Stomach (tissue), 19 donors: ENCODE measurements at places on chromosomes 13 and 19. TPM values are rescaled to one million over a fixed set of nuclear protein-coding genes. Genes with fewer than 3 reads are reported as not detected.

CGB3 gene
- total RNA-seq: not detected

HPN gene
- total RNA-seq: 15.2 TPM

SLC25A41 gene
- total RNA-seq: 4.9 TPM

PALM gene
- total RNA-seq: 12.6 TPM

SERTM1 gene
- 0.87 TPM for total RNA-seq

TEAD2 gene
- total RNA-seq: 18.3 TPM

LINGO3 gene
- total RNA-seq: not detected

DNA sequence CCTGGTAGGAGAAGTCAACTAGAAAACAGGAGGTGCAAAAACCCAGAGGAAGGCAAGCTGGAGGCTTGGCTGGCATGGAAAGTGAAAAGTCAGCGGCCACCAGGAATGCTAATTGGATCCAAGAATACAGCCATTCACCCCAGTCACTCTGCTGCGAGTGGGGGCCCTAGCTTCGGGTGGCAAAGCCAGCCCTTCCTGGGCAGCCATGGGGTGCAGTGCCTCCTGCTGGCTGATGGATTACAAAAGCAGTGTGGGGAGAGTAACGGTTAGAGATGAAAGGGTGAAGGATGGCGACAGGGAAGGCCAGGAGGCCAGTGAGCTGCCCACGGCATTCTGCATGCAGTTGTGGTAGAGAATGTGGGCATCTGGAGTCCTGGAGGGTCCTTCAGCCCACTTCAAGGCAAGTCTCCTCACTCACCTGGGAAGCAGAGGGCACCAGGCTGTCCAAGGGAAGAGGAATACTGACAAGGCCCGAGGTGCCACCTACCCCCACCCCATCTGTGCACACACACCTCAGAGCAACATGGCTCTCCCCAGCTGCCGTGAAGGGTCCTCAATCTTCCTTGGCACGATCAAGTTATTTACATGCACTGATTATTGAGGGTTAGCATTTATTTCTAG is 20.3 kb upstream of the EPHX3 start:
- no peak for DNase-seq

GRCh38 chr19:33578697-33579096 is 43.1 kb upstream of the CHST8 start:
- no peak for DNase-seq

- DNase-seq: no peak
Measured at GRCh38 chr19:15249972-15250639, 17.9 kb upstream of the EPHX3 start.

GRCh38 chr13:32092496-32092895 is 60.9 kb downstream of the FRY start:
- no peak for DNase-seq

DNA sequence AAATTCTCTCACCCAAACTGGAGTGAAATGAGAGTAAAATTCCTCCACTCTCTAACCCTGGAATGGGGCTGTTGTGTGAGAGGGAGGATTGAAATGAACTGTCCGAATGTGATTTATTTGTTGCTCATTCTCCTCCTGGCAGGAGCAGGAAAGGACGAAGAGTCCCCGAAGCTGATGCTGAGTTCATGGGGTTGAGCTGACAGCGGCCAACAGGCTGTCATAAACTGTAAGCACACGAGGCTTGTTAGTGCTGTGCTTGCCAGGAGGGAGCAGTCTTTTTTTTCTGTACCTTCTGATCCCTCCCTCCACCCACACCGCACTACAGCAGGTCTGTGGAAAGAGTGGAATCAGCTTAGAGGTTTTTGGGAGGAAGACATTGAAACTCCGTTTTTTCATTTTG is 33.1 kb upstream of the ZNF331 start:
- DNase-seq: peak; percentile 35

- DNase-seq: no peak
Measured at GRCh38 chr19:47093254-47093653, 20.3 kb downstream of the ZC3H4 start.

GRCh38 chr19:7729831-7730285 is 2.1 kb downstream of the CLEC4G start:
- no peak for DNase-seq

- DNase-seq: no peak
Measured at GRCh38 chr13:96646101-96646500, 348.2 kb downstream of the OXGR1 start.

DNA sequence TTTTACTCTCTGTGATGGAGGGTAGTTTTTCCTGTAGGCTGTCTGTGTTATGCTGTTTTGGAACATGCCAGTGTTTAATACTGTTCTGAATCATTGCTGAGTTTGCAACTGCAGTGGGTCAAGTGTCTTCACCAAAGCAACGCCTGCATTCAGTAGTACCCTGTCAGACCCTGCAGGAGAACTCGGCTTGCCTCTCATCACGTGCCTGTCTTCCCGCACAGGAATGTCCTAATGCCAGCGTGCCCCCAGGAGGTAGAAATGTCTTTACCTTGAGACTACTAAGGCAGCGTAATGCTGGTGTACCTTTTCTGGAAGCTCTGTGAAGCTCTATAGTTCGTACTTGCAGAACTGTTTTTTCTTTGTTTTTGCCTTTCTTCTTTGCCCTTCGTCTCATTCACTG is 42.3 kb downstream of the POLR1D start:
- DNase-seq: peak; percentile 10

DNA sequence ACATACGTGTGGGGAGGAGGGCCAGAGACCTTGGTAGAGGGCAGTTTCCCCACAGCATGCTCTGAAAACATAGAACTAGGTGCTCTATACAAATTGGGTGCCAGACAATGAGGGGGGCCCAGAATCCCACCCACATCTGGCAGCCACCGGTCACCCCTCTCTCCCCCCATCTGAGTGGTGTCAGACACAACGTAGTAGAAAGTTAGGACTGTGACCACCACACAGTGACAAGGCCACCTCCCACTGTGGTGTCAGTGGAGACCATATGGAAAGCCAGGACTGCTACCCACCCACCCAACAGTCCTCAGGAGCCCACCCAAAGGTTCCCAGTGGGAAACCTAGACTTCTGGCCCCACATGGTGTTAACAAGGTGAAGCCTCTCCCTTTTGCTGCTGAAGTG is 2.1 kb upstream of the ATP4B start:
- peak; percentile 25 for DNase-seq

DNA sequence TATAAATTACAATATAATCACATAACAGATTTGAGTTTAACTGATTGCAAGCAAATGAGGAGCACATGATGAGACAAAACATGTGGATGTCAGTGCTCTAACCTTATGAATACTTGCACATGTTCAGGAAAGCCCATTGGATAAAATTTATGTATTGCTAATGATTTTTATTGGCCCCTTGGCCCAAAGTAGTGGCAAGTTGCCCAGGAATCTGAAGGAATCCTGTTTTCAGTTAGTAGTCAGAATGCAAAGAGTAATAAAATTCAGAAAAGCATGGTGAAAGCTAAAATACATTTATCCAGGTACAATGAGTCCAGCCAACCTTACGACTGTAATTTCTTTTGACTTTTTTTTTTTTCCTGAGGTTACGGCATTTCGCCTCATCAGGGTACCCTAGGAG is 1539.4 kb downstream of the EFNB2 start:
- peak; percentile 13 for DNase-seq
